T47D (cell line): ENCODE measurements at places on chromosomes 6 and 20.
A peak's percentile ranks its signal among the peaks of the same experiment; 100 is the strongest.

GRCh38 chr6:34524971-34525370 lies 31.2 kb downstream of the SPDEF start:
- DNase-seq = no peak

DNA sequence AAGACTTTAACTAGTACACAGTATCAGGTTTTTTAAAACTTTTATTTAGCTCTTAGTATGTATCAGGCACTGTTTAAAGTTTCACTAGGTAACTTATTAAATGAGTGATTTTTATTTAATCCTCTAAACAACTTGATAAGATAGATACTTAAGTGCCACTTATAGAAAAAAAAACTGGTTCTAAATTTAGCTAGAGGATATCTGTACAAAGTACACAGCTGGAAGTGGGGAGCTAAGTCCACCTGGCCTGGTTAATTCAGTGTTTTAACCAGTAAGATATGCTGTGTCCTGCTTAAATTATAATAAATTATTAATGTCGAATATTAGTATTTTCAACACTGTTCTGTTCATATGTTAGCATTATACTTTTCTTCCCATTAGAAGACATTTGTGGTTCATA lies 37.5 kb downstream of the SYCP2 start:
- no peak for DNase-seq

- DNase-seq = no peak
These were observed 1.1 kb downstream of the NFATC2 start for GRCh38 chr20:51541189-51542032.

GRCh38 chr6:56890683-56891429 lies 64.1 kb upstream of the BEND6 start:
- DNase-seq = no peak

DNA sequence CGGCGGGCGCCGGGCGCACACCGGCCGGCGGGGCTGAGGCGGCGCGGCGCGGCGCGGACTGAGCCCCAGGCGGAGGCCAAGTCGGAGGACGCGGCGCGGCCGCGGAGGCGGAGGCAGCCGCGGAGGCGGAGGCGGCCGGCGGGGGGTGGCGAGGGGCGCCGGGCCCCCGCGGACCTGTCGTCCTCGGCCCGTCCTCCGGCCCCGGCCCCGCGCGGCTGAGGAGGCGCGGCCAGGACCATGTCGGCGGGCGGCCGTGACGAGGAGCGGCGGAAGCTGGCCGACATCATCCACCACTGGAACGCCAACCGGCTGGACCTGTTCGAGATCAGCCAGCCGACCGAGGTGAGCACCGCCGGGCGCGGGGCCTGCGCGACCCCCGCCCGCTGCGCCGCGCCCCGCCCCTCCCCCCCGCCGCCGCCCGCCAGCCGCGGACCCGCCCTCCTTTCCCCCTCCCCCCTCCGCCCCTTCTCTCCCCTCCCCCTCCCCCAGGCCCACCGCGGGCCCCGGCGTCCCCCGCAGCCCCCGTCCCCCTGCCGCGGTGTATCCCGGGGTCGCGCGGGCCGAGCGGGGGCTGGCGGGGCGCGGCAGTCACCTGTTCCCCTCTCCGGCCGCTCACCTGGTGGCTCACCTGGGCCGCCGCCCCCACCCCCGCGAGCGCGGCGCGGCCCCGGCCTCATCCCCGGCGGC lies at the start of gene AFDN:
Gene AFDN, plus strand, starts transcription at position 16 of the 687 bp plus-strand sequence. Its CDS starts 222 bp downstream, at position 238.
- peak; percentile 59 for DNase-seq
